ENCODE measurements at places on chromosomes 2 and 18.
A peak's percentile ranks its signal among the peaks of the same experiment; 100 is the strongest.

GRCh38 chr2:109666466-109666865, 52.3 kb downstream of the SOWAHC start:
- DNase-seq, result no peak

- no peak for DNase-seq
These were observed 78.3 kb downstream of the SLC39A10 start for GRCh38 chr2:195735347-195735746.

DNA sequence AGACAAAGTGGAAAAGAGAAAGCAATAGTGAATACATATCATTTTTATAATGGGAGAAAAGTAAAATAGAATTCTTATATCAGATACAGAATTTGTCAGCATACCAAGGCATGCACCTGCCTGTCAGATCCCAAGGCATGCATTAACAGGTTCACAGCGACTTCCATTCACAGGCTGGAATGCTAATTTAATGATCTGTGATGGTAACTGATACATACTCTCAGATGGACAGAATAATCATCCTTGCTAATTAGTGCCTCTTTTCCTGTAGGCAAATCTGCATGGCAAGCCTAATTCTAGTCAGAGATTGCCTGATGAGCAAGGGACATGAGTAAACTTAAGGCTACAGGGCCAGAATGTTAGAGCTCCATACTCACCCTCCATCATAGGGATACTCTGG, 76.1 kb downstream of the PRKRA start:
- DNase-seq, result no peak

- no peak for DNase-seq
These were observed 87.7 kb downstream of the RAPGEF4 start for GRCh38 chr2:172823261-172823850.

DNA sequence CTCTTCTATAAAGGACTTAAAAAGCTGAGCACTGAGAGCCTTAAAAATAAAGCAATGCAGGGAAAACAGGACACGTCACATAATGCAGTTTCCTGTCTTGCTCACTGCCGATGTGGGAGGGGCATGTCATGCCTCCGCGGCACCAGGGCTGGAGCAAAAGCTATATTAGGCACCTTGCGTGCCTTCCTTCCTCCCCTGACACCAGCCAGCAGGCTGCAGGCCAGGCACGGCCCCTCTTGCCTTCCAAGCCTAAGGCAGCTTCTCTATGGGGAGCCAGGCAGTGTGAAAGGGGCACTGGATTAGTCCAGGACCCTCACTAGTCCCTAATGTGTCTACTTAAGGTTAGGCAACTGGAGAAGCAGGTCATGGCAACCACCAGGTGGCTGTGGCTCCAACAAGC, 26.3 kb downstream of the MRPL35 start:
- DNase-seq, result peak; percentile 57

DNA sequence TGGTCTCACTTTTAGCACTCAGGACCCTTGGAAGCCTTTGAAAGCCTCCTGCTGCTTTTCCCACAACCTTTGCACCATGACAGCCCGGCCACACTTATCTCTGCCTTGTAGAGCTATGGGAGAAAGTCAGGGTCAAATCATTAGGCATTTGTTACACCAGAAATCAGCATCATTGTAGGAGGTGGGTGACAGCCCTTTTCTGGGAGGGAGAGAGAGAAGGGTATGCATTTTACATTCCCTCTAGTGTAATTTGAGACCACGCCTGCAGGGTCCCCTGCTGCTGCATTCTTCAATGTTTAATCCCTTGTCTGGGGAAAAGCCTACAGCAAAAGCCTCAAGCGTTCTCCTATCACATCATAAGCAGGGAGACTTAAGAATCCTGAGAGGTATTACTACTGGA, 766.8 kb upstream of the FAM98A start:
- no peak for DNase-seq

- DNase-seq, result no peak
These were observed 79.5 kb downstream of the SLC8A1 start for GRCh38 chr2:40372283-40372985.

GRCh38 chr2:86223140-86223926, 24.1 kb downstream of the MRPL35 start:
- no peak for DNase-seq

DNA sequence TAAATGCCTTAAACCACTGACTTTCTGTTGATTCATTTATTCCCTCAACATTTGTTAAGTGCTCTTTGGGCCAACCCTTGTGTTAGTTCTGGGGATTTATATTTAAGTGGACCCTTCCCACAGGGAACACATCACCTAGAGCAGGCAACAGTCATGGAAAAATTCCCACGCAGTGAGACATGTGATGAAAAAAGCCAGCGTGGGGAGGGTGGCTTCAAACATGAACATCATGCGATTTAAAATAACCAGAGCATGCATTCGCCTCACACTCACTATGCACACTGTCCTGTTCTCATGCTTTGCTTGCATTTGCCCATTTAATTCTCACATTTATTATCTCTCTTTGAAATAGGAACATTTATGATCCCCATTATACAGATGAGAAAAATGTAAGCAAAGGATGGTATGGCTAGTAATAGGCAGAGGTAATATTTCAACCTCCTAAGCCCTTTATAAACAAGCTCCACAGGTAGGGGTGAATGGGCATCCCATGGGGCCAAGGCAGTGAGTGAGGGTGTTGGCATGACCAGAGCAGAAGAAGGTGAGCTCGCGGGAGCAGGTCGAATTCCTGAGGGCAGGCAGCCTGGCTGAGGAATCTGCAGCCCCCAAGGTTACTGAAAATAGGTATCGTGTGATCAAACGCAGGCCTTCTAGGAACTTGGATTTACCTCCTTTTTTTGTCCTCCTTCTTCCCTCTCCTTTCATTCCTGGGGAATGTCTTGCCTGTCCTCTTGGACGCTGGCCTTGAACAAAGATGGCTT, 297.8 kb downstream of the MYCN start:
- DNase-seq, result no peak

GRCh38 chr2:203893840-203894239, 26.3 kb downstream of the CTLA4 start:
- no peak for DNase-seq

GRCh38 chr2:36266536-36267121, 88.9 kb upstream of the CRIM1 start:
- no peak for DNase-seq
